Right renal cortex interstitium (tissue), 3 donors: ENCODE measurements at places on chromosomes 5 and 9. TPM values are rescaled to one million over a fixed set of nuclear protein-coding genes. Genes with fewer than 3 reads are reported as not detected.

DNA sequence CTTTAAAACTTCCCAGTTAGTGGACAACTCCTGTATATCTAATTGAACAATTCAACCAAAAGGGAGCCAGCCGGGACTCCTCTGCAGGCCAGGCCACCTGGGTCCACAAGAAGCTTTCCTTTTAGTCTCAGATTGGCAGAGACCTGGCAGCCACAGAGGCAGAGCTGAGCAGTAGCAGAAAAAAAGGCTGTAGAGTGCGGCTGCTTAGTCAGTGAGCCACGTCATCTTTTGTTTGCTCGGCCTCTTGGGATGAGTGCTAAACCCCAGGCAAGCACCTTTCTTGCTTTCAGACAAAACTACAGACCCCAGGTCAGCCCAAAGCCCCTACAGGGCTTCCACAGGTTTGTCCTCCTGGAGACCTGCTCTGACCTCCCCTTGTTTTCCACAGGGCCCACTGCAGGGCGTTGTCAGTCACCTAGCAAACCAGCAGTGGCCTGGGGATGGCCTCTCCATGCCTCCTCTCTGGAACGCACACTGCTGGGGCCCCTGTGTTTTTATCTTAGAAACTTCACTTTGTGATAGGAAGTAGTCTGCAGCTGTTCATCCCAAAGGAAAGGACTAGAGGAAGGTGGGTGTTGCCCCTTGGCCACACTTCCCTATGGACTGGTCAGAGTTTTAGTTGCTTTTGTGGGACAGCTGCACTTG, 49.9 kb downstream of the SHB start:
- no peak for DNase-seq

DNA sequence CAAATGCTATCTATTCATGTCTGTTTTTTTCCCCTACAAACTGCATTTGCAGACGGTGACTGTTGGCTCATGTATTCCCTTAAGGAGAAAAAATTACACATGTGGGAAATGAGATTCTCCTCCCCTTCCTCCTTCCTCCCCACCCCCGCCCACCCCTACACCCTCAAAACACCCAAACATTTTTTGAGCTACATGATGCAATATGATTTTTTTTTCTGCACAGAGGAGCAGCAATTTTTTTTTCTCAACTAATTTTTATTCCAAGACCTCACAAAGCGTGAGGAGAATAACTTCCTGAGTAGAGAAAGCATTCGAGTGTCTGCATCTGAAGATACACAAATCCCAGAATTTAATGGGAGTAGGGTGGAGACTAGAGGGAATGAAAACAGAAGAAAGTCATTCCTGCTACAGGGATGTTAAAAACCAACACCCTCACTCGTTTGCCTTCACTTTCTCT, 118.1 kb downstream of the PRDM6 start:
- DNase-seq: no peak

- DNase-seq: no peak
These were observed 88.4 kb downstream of the LMNB1 start for GRCh38 chr5:126865299-126865698.

GRCh38 chr5:167440846-167441245, 850.6 kb upstream of the WWC1 start:
- DNase-seq: no peak

- no peak for DNase-seq
These were observed 40.0 kb downstream of the HRH2 start for GRCh38 chr5:175697846-175698245.

DNA sequence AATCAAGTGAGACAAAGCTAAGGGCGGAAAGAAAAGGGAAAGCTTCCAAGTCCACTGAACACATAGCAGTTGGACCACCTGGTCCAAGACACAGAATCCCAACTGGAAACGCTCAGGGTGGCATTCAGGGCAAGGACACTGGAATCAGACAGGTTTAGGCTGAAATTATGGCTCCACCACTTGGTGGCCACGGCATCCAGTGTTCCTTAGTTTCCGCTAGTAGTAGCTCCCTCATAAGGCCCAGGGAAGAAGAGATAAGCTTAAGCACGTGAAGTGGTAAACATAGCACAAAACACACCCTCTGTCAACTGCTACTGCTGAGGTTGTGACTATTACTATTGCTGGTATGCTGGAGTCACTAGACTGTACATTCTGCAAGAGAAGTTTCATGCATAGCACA, 209.4 kb downstream of the GLIS3 start:
- no peak for DNase-seq

KIF4B gene
- 0.33 TPM for polyA plus RNA-seq

GRCh38 chr9:10571699-10572098, 41.1 kb downstream of the PTPRD start:
- DNase-seq: no peak

MARCHF3 gene
- polyA plus RNA-seq: 7.2 TPM

DNA sequence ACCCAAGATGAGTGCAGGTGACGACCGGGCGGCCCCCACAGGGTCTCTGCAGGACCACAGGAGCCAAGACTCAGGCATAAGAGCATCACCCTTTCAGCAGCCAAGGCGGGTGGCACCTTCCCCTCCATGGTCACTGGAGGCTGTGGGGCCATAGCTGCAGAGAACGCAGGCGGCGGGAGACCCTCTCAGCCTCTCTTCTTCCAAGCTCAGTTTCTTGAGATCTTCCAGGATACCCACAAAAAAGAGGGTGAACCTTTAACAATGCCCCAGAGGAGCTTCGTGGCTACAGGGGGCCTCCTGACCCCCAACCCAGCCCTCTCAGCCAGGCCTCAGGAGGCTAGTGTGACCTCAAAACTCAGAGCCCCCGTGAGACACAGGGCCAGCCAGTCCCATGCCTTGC, 5.8 kb upstream of the TBC1D9B start:
- DNase-seq: no peak

DNA sequence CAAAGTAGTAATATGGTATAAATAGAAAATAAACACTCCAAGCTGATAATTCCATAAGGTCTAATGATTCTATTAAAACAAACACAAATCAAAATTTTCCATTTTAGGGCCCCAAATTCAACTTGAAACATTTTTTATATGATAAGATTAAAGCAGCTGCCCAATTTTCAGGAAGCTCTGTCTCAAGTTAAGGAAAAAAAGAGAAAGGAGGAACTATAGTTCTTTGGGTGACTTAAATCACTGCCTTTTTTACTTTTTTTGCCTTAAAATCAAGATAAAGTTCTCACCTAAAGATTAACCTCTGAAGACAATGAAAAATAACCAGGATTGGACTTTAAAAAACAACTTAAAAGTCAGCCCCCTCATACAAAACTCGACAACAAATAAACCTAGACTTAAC, 76.0 kb upstream of the IFNE start:
- DNase-seq: no peak

DNA sequence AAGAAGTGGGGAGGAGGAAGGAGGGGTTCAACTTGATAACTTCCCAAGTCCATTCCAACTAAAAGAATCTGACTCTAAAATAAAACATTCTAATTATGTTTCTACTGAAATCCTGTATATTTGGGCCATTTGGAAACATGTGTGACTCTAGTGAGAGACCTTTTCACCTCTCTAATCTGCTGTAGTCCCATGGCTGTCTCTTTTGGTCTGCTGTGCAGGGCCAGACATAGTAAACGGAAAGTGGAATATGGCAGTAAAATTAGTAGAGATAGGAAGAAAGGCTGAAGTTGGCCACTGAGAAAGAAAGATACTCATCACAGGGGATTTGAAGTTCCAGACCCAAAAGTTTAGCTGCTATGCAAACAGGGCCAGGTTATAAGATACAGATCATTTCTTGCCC, 15.9 kb downstream of the RFX3 start:
- no peak for DNase-seq

GRCh38 chr9:1125741-1126140, 75.6 kb downstream of the DMRT2 start:
- no peak for DNase-seq

GRCh38 chr5:5080790-5081189, 59.3 kb upstream of the ADAMTS16 start:
- no peak for DNase-seq

ANXA2R gene
- polyA plus RNA-seq: 1.2 TPM

DNA sequence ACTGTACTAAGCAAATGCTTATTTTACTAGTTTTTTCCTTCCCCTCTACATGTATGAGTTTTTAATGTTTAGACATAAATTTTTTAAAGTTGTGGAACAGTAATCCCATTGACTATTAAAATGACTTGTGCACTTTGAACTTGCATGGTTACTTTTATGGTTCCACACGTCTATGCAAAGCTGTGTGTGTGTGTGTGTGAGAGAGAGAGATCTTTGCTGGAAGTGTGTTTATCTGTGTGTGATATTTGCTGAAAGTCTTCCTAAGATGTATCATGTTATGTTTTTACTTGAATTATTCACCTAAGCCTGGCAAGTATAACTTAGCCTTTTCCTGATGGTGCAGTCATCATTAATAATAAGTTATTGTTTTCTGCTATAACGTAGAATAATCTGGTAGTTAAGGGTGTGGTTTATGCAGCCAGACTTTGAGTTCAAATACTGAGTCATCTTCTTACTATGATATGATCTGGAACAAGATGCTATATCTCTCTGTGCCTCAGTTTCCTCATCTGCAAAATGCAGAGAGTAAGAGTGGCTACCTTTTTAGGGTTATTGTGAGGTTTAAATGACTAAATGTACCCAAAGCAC, 138.6 kb downstream of the SMARCA2 start:
- no peak for DNase-seq

SPATA6L gene
- 3.1 TPM for polyA plus RNA-seq

- DNase-seq: no peak
These were observed 220.0 kb downstream of the PDE4D start for GRCh38 chr5:59673438-59674058.

SPARC gene
- polyA plus RNA-seq: 2,599 TPM

- peak; percentile 67 for DNase-seq
These were observed 19.4 kb downstream of the GOLM1 start for GRCh38 chr9:86079865-86080469.

- no peak for DNase-seq
These were observed 132.2 kb upstream of the HMHB1 start for GRCh38 chr5:143679777-143680176.

- no peak for DNase-seq
These were observed 29.9 kb upstream of the FSTL4 start for GRCh38 chr5:133642153-133642722.

- no peak for DNase-seq
These were observed 27.6 kb downstream of the ZDHHC11B start for GRCh38 chr5:756865-757345.

DNA sequence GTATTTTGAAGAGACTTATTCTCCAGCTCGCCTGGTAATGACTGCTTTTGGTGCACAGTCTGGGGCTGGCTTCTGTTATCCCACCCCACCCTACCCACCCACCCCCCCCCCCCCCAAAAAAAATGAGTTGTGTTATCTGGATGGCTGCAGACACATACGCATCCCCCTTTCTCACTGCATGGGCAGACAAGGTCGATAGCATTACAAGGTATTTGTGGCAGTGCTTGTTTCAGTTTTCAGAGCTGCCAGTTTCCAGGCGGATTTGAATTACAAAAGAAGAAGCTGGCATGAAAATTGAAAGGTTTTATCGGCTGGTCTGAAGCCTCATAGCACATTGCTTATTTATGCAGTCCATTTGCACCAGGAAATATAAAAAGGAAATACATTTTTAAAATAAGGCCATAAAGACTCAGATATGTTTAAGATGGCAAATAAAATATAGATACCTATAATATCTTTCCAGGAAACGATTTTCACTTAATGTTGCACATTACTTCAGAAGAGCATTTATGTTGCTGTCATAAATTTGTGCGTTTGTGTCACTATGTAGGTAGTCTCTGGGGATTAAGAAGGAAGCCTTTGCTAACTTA, 85.1 kb upstream of the GRHPR start:
- DNase-seq: no peak
